Aorta (tissue), 5 donors: ENCODE measurements at places on chromosomes 5 and 9.

DNA sequence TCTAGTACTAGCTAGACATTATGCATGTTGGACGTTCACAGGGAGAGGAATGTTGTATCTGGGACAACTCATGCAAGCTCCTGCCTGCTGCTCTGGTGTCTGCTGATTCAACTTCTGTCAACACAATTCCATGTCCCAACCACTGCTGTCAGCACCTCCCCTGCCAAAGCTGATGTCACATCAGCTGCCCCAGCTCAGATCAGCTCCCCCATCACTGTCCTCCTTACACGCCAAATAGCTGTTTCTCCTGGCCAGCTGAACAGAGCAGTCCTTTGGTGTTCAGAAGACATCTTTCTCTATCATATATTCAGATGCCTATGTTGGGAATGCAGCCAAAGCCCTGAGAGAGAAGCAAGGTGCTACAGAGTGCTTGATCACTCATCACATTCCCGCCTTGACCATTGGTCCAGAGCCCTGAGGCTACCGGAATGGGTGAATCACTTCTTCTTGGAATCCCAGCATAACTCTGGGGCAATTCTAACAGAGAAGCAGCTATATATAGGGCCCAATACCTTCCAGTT is 223.3 kb downstream of the SEC61B start:
- DNase-seq: peak; percentile 83

DNA sequence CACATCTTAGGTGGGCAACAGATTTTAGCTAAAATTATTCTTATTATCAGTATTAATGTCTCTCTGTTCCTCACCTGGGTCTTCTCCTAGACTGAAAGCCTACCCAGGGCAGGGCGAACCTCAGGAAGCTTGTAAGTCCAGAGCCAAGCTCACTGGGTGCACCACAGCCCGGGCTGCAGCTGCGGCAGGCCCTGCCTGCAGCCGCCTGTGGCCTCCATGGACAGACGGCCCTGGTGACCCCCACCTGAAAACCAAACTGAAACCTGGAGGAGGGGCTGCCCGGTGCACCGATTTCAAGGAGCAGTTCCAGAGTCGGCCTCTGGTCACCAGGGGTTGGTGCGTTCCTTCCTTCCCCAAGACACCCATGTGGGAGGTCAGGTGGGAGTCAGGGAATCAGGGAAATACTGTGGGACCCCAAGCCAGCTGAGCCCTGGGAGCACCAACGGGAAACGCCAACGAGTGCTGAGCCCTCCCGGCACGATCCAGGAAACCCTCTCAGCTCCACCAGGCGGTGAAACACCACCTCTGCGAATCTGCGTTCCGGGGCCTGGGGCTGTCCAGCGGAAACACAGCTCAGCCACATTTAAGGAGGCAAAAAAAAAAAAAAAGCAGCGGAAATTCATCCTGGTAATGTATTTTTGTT is 68.6 kb upstream of the PPP1R26 start:
- DNase-seq: peak; percentile 50

DNA sequence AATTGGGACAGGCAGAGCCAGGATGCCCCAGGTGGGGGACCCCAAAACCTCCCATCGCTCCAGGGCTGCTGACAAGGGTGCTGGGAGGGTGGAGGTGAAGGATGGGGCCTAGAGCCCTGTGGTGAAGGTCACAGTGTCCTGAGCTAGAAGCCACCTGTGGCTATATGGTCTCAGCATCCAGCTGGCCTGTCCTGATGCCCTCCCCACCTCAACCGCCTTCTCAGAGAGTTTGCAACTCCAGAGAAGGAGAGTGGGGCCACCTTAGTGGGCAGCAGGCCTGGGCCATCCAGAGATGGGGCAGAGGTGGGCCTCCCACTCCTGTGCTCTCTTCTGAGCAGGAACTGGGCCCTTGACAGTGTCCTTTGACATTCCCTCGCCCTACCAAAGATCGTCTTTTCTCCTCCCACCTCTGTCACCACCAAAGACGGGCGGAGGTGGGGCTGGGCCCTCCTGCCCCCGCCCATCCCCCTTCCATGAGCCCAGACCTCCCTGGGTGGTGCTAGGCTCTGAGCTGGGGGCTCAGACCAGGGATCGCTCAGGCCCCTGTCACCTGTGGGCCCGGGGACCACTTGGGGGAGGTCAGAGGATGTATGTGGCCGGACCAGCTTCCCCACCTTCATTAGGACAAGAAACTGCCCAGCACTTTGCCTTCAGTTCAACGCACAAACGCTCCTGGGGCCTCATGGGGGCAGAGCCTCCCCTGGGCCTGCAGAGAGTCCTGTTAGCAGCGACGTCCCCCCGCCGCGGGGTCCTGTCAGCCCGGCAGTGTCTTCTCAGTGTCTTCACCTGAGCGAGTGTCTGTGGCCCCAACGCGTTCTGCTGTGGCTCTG is 10.0 kb upstream of the DOLPP1 start:
- DNase-seq: no peak

GRCh38 chr5:176870110-176870591 is 29.0 kb downstream of the HK3 start:
- DNase-seq: no peak

GRCh38 chr5:43302481-43302880 is 10.7 kb downstream of the HMGCS1 start:
- DNase-seq: no peak

- DNase-seq: no peak
These were observed 163.6 kb downstream of the ENC1 start for GRCh38 chr5:74476819-74477453.

DNA sequence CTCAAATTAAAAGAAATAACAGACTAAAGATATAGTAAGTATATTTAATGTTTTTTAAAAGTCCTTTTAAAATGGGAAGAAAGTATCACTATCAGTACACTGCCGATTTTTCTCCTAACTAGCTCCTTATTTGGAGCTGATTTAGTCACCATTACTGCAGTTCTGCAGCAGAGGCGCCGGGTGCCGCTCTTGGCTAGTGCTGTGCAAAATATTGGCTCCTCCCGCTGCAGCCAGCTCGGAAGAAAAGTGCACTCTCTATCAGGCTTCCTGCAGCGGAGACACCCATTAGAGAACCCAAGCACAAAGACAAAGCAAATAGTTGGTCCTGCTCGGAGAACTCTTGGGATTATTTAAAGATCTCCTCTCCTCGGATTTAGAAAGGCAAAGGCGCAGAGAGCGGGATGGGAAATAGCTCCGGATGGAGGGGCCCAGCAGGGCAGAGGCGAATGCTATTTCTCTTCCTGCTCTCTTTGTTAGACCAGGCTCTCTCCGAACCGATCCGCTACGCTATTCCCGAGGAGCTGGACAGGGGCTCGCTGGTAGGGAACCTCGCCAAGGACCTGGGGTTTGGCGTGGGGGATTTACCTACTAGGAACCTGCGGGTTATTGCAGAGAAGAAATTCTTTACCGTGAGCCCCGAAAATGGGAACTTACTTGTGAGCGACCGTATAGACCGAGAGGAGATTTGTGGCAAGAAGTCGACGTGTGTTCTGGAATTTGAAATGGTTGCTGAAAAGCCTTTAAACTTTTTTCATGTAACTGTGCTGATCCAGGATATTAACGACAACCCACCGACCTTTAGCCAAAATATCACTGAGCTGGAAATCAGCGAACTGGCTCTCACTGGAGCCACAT is at the start of gene PCDHGB3:
Gene PCDHGB3 (plus strand): TSS at position 249 of the 855 bp plus-strand sequence. CDS start 153 bp downstream, at position 402.
- DNase-seq: no peak

DNA sequence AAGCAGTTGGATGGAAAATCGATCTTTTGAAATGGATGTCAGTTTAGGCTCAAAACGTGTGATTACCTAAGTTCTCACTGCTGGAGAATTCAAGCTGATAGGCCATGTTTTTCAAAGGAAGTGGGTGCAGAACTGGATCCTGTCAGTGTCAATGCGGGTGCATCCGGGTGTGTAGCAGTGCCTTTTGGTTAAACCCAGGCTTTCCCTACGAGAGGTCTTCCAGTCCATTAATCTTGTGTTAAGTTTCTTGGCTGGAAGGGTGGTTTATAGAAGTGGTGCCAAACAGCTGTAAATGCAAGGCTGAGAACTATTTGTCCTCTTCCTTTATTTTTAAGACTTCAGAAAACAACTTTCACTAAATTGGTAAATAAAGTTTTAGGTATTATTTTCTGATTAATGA is 71.9 kb downstream of the DAPK1 start:
- no peak for DNase-seq

DNA sequence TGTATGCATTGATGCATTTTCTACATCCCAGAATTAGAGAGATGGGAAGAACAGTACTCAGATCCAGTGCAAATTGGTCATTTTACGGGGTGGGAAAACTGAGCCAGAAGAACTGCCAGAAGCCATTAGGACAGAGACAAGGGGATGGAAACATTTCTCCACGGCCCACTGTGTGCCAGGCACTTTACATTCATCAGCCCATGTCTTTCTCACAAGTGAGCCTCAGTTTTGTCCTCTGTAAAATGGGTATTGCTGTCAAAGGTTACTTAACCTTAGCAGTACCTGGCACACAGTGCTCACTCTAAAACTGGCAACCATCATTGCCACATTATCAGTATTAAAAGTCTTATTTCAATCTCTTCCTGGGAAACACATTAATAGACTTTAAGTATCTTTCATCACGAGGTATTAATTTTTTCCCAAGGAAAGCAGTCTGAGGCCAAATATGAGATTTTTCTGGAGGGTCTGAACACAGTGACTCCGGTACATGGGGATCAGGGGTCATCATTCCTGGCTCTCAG is 5.2 kb downstream of the DUSP1 start:
- DNase-seq: no peak

DNA sequence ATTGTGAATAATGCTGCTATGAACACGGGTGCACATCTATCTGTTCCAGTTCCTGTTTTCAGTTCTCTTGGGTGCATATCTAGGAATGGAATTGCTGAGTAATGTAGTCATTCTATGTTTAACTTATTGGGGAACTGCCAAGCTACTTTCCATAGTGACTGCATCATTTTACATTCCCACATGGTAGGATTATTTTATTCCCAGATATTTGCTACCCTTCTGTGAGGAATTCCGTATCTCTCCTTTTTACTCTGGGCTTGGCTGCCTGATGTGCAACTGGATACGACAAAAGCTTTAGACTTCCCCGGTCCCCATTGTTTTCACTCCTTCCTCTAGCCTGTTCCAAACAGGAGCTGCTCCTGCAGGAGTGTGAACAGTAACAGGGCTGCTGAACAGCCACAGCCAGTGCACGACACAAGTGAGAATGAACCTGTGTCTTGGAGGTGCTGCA is 7.2 kb downstream of the TAS2R1 start:
- no peak for DNase-seq

DNA sequence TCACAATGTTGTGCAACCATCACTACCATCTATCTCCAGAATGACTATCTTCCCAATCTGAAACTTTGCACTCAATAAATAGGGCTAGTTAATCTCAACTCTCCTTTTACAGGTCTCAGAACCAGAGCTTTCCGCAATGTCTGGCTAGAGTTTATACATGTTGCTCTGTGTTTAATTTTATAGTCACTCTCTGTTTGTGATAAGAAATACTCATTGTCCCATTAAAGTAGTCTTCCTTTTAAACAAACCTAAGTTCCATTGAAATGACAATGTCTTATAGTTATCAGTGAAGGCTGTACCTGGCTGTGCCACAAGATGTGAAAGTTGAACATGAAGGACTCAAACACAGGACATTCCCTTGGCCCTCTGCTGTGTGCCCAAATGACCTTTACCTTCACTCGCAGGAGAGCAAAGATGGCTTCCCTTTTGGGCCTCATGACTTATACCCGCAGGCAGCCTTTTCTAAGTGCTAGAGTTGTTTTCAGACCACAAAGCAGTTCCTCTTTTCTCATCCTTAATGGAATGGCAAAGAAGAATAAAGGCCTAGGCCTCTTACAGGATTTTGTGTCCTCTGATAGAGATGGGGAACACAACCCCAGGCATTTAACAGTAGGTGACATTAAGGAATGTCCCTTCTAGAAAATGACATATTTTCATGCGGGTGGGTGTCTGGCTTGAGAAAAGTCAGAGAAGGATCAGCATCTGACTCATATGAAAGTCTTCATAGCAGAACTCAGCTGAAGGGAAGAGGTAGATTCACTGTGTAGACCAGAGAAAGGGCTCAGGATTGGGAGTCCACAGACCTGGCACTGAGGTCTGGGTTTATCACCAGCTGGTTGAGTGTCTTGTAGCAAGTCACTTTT is 69.6 kb upstream of the ATP10B start:
- DNase-seq: no peak

DNA sequence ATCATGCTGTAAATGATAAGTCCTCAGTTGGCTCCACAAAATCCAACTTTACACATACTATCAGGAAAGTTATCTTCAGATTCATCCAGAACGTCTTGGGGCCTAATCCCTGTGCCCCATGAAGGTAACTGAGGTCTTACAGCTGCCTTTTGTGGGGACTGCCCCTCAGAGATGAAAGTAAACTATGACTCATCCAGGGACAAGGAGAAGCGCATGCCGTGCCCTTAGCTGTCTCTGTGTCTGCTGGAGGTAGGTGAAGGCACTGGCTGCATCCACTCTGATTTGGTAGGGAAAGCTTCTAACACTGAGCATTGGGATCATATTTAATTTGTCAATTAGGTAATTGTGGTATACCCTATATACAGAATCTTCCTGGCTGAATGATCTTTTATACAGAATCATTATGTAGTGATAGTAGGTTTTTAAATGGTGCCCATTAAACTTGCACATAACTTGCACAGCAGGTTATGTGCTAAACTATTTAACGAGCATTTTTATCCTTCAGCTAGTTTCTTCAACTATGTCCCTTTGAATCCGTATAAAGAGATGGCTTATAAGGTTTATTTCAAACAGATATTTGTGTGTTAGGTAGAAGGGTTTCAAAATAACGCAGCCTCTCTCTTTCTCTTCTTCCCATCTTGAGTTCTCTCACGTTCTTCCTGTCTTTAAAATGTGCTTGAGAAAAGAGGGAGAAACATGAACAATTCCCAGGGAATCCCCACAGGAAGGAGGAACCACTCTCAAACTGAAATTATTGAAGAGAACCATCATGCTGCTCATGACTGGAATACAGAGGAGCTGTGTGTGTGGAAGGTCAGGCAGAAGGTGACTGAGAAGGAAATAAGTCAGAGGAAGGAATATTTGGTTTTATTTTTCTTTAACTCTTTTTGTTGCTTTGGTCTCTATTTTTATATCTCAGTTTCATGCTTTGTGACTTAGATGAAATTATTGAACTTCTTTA is 250.9 kb downstream of the CD180 start:
- DNase-seq: no peak

GRCh38 chr5:10590226-10590999 is 26.5 kb downstream of the ANKRD33B start:
- DNase-seq: no peak

GRCh38 chr9:69997524-69997923 is 46.1 kb upstream of the MAMDC2 start:
- DNase-seq: no peak

DNA sequence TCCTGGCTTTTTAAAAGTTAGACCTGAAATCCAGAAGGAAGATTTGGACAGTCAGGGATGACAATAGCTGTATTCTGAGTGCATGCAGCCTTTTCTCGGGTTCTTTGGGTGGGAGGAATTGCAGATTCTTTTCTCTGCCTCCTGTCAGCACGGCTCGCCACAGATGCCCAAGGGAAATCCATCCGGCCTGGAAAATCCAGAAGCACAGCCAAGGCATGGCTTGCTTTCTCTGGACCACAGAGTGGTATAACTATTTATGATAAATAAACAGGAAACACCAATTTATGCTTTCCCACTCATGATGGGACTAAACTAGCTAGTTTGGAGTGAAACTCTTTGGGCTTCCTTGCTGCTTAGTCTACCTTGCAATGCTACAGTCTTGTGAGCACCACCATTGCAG is 59.1 kb downstream of the C9orf152 start:
- no peak for DNase-seq
